Progenitor cell of endocrine pancreas (in vitro differentiated cells): ENCODE measurements at places on chromosomes 5 and 9. TPM values are rescaled to one million over a fixed set of nuclear protein-coding genes. Genes with fewer than 3 reads are reported as not detected.

Gene LCP2
- not detected in 2 replicates for total RNA-seq

Gene INSL4
- total RNA-seq: not detected in 2 replicates

Gene C9orf50
- 0.27 and 0.43 TPM in 2 replicates for total RNA-seq

Gene OLFM1
- total RNA-seq: 1.7 and 1.8 TPM in 2 replicates

Gene TMEM232
- total RNA-seq: 7.1 and 8.4 TPM in 2 replicates

Gene FCN1
- total RNA-seq: not detected in 2 replicates

Gene SGCD
- 5.5 and 5.9 TPM in 2 replicates for total RNA-seq

Gene C8G
- 1.1 and 2.8 TPM in 2 replicates for total RNA-seq

Gene BTNL3
- not detected in 2 replicates for total RNA-seq

Gene RIGI
- 9.3 and 10.7 TPM in 2 replicates for total RNA-seq

Gene PPP1R26
- 48.3 and 50.2 TPM in 2 replicates for total RNA-seq

Gene FLT4
- 2.0 TPM in 2 replicates for total RNA-seq

Gene PCDHA9
- 3.4 and 3.8 TPM in 2 replicates for total RNA-seq

Gene PCDHGA12
- 2.9 and 3.2 TPM in 2 replicates for total RNA-seq

Gene FBP1
- 4.6 and 6.0 TPM in 2 replicates for total RNA-seq

Gene F2RL2
- total RNA-seq: 0.16 TPM in 1 of 2 replicates, not detected in the other
